ENCODE measurements at places on chromosomes 6 and 20. TPM values are rescaled to one million over a fixed set of nuclear protein-coding genes. Genes with fewer than 3 reads are reported as not detected.

DNA sequence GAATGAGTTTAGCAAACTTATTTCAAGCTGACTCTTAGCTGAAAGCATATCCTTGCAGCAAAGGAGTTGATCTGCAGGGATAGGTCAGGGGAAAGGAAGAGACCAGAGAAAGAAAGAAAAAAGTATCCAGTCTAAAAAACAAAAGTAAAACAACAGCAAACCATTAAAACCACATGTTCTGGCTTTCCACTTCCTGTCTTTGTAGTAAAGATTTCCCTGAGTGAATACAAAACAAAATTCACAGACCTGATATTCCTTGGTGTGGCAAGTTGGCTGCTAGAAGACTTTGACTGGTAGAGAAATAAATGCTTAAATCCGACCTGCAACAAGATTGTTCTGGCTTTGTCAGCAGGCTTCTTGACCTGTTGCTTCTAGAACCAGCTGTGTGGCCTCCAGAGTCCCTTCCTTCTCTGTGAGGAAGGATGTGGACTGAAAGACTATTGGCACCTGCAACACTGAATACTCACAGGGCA, 23.4 kb upstream of the MCM3 start:
- DNase-seq, result no peak

DNA sequence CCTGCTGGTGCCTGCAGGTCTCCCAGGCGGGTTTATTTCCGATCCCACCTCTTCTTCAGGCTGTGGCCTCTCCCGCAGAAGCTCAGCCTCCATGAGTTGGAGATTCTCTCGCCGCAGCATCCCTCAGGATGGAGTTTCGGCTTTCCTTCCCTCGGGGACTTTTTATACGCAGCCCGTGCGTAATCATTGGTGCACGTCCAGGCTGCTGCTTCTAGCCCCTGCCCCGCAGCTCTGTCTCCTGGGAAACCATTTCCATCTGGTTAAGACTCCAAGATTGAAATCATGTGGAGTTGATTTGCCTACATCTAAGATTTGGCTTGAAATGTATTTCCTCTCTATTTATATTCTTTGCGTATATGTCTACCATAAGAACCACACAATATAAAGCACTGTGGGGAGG, 46.7 kb upstream of the CARMIL1 start:
- DNase-seq, result no peak

The KIF25 gene
- 0.50 TPM for polyA plus RNA-seq

DNA sequence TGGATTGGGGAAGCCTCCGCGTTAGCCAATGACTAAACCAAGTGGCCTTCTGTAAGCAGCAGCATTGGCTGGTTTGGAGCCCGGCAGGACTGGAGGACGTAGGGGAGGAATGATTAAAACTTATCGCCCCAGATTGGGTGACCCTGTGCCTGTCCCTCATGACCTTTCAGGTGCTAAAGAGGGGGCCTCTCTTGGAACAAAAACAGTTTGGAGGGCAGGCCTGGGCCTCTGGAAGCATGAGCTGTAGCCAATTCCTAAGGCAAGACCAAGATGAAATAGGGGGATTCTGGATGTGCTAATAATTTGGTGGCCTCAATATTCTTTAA, 1.4 kb downstream of the GMPR start:
- DNase-seq, result no peak

- DNase-seq, result no peak
These were observed 39.5 kb upstream of the SLC22A2 start for GRCh38 chr6:160298121-160298520.

- no peak for DNase-seq
These were observed 1.4 kb downstream of the MAPK13 start for GRCh38 chr6:36131511-36132245.

DNA sequence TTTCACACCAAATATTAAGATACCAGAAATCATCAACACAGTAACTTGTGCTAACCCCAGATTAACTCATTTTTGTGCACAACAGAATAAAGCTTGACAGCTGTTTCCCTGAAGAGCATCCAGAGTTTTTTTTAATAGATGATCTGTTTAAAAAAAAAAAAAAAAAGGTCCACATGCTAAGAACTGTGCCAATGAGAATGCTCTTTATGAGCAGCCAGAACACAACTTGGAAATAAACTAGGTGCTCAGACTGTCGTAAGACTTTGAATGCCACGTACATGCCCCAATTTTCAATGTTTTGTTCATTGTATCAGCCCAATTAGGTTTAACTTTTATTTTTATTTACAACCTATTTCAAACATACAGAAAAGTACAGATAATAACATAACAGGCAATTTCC, 47.3 kb downstream of the STAU1 start:
- DNase-seq, result no peak

GRCh38 chr6:134223796-134224420, 94.0 kb downstream of the SGK1 start:
- no peak for DNase-seq

The GATA5 gene
- 7.0 TPM for polyA plus RNA-seq
